ENCODE measurements at places on chromosomes 4 and X.

DNA sequence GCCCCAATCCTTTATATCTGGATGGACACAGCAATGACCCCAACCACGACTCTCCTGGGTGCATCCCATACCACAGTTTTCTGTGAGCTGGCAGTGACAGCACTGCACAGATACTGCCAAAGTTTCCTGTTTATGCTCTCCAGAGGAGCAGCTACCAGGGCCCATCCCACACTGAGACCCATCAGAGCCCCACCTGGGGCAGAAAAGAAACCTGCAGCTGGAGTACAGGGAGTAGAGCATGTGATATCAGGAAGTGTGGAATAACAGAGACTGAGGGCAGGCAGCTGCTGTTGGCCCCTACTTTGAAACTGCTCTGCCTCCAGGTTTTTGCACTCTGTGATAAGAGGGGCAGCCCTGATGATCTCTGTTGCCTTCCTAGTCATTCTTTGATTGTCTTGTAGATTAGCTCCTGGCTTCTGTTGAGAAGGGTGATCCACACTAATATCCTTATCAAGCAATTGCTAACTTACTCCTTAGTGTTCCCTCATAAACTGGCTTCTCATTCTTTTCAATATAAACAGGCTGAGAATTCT, 526.3 kb upstream of the TECRL start:
- DNase-seq = no peak

- no peak for DNase-seq
These were observed 2.6 kb downstream of the CXCL2 start for GRCh38 chr4:74096265-74096980.

- no peak for DNase-seq
These were observed 153.3 kb upstream of the TBL1X start for GRCh38 chrX:9311421-9312160.

DNA sequence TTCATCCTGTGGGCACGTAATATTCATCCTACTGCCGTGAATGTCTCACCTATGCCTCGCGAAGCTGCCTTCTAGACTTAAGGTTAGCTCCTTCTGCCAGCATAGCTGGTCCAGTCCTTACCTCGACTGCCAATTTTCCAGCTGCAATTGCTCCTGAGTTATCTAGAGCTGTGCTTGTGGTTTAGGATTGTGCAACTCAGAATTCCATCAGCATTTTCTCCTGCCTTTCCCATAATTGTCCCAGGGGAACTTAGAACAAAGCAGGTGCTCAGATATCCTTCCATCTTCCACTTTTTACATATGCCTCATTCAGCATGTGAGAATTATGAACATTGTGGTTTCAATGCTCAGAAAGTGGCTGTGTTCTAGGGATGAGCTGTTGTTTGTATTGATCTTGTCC, 131.4 kb upstream of the ADGRL3 start:
- no peak for DNase-seq

- no peak for DNase-seq
These were observed 98.7 kb downstream of the ATP8A1 start for GRCh38 chr4:42558156-42558555.

- DNase-seq = no peak
These were observed 7.3 kb upstream of the TMEM185A start for GRCh38 chrX:149638860-149639259.

DNA sequence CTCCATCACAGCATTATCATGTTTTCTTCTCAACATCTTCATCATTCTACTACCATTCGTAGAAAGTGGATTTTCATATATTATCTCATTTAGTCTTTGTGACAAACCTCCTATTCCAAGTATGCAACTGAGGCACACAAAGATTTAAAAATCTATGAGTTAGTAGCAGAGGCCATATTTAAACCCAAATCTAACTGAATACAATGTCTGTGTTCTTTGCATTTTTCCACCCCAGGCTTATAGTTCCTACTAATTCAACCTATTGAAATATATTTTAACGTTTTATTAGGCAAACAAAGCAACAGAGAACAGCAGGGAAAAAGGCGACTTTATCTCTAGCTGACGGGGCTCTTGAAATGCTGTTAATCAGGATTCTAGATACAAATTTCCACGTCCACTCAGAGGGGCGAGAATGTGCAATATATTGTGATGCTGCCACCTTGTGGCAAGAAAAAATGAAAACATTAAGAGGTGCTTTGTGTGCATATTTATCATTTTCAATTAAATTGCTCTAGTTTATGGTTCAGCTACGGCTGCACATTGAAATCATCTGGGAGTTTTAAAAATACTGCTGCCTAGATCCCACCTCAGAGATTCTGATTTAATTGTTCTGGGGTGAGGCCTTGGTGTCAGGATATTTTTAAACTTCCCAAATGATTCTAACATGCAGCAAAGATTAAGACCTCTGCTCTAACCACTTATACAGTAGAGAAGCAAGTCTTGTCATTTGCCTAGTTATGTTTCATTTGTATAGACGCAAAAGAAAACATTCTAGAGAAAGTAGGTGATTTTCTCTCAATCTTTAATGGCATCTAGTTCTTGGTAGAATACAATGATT, 315.9 kb downstream of the MAPK10 start:
- peak; percentile 60 for DNase-seq

DNA sequence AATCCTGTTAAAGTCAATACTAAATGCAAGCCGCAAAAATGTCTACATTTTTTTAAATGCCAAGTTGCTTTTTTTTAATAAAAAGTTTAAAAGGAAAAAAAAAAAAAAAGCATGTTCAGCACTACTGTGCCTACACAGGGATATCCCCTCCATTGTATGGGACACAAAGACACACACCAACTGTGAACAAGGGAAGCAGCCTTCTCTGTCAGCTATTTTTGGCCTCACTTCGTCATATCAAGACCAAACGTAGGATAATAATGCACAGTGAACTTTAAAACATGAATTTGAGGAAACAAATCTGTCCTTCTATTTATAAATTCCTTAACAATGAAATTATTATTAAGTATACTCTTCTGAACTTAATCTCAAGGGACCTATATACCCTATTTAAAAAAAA, 4.4 kb downstream of the FBXW7 start:
- no peak for DNase-seq

GRCh38 chrX:129979207-129979920, 3.1 kb upstream of the BCORL1 start:
- DNase-seq = no peak

- no peak for DNase-seq
These were observed 218.9 kb downstream of the MID1IP1 start for GRCh38 chrX:39020051-39020669.

GRCh38 chrX:39787999-39788398, 309.8 kb downstream of the BCOR start:
- DNase-seq = no peak

- DNase-seq = no peak
These were observed 31.9 kb downstream of the CDKL2 start for GRCh38 chr4:75598390-75598789.

- no peak for DNase-seq
These were observed 154.9 kb upstream of the CXXC4 start for GRCh38 chr4:104649631-104650030.

DNA sequence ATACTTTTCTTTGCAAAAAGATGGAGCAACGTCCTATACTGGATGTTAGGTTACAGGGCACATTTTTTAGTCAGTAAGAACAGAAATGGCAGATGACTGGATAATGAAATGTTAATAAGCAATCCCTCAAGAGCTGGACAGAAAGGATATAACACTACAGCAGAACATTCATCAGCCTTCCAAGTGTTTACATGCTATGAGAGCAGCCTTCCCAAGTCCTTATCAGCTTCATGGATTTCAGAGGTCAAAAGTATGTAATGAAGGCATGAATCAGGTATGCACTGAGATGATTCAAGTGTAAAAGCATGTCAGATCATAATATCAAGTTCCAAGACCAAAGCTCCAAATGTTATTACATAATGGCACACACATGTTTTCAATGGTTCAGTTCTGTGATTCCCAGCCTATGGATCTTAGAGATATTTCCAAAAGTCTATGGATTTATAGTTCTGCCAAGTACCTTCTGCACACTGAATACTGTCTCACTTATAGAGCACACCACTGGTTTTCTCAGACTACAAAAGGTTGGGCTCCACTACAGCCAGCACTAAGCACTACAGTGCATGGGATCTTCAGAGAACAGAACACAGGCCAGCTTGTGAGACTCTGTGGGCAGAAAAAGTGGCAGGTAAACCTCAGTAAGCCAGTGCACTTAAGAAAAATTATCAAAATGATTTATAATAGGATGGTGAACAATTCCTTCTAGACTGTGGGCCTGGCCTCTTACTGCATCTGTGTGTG, 49.2 kb downstream of the GPC4 start:
- no peak for DNase-seq

DNA sequence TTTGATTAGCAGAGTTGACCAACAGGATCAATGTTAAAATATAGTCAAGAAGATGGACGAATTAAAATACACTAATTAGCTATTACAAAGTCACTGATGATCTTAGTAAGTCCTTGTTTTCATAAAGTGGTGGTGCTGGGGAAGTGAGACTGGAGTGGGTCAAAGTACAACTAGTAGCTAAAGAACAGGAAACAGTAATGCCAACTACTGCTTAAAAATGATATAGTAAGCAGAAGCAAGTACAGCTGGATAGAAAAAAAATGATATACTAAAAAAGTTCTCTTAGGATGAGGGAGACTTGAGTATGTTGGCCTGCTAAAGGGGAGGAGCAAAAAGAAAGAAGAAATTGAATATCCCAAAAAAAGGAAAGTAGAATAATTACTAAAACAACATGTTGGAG, 580.8 kb upstream of the FTHL17 start:
- DNase-seq = no peak

DNA sequence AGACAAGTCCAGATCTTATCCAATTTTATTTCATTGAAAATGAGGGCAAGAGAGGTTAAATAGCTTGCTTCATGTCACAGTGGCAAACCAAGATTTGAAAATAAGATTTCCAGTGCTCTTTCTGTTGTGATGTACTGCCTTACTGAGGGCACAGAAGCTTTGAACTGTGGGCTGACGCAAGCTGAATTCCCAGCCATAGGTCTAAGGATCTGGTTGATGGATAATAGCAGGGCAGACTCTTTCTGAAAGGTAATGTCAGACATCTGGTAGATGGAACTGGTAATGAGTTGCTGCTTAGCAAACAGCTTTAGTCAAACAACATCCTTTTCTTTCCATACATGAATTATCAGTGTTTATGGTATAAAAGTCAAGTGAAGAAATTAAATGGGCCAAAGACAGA, 193.9 kb upstream of the RASGEF1B start:
- DNase-seq = no peak

DNA sequence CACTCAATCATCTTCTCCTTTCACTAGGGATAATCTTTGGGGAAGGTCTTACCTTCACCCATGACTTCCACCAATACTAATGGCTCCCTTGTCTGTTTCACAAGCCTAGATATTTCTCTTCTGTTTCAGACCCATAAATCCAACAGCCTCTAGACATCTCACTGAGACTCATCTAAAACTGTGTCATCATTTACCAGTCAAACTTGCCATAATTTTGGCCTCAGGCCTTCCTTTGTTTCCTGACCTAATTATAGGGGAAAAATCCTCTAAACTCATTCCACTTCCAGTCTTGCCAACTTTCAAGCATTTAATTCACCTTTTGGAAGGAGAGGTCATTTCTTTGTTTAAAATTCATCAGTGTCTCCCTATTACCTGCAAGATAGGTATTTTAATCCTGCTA, 181.0 kb upstream of the CNKSR2 start:
- no peak for DNase-seq

DNA sequence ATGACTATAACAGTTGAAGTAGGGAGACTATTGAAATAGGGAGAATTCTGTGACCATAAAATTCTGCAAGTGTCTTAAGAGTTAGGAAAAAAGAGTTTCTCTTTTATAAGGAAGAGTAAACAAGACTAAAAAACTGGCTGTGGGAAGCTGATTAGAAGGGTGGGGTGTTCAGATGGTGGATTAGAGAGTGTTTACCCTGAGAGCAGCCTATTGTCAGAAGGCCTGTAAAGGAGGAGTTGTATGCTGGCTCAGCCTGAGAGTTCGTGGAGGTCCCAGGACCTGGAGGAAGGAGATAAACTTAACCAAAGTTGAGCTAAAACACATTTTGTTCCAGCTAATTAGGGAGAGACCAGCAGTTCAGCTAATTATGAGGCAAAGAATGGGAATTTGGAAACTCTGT, 629.7 kb downstream of the PCDH7 start:
- no peak for DNase-seq

DNA sequence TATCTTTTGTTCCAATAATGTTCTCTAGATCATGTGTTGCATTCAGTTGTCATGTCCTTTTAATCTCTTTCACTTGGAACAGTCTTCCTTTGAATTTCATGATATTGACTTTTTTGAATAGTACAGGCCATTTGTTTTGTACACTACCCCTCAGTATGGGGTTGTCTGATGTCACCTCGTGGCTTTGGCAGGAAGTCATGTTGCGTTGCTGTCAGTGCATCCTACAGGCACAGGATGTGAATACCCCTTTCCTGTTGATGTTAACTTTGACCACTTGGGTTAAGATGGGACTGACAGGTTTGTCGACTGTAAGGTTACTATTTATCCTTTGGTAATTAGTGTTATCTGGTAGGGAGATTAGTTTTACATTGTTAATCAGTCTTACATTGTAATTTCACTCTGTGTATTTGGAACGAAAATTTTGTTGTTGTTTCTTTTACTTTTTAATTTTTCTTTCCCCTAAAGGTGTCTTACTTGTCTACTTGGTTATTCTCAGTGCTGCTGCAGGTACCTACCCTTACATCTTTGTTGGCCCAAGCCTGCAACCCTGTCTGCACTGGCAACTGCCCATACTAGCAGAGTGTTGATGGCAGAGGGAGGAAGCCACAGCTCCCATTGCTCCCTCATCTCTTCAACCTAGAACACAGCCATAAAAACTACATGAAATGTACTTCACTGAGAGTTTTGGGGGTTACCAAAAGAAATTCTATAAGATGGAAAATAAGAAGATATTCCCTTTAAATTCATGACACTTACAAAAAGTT, 14.7 kb upstream of the ATP8A1 start:
- no peak for DNase-seq

GRCh38 chr4:15688051-15688450, 6.4 kb downstream of the FAM200B start:
- no peak for DNase-seq

GRCh38 chr4:76212851-76213414, 691 bp downstream of the SCARB2 start:
- DNase-seq = no peak

DNA sequence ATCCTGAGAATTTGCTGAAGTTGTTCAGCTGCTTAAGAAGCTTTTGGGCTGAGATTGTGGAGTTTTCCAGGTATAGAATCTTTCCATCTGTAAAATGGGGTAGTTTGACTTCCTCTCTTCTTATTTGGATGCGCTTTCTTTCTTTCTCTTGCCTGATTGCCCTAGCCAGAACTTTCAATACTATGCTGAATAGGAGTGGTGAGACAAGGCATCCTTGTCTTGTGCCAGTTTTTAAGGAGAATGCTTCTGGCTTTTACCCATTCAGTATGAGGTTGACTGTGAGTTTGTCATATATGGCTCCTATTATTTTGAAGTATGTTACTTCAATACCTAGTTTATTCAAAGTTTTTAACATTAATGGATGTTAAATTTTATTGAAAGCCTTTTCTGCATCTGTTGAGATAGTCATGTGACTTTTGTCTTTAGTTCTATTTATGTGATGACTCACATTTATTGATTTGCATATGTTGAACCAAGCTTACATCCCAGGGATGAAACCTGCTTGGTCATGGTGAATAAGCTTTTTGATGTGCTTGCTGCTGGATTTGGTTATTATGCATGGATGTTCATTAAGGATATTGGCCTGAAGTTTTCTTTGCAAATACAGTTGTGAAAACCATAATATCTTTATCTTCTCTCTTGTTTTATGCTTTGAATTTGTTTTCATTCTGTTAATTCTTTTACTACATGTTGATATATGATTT, 573.8 kb upstream of the NDST4 start:
- DNase-seq = no peak

All from NCI-H1105 treated with DMSO at 0.1 percent for 48 hours (cell line).